ENCODE measurements at places on chromosomes 6 and 20.

DNA sequence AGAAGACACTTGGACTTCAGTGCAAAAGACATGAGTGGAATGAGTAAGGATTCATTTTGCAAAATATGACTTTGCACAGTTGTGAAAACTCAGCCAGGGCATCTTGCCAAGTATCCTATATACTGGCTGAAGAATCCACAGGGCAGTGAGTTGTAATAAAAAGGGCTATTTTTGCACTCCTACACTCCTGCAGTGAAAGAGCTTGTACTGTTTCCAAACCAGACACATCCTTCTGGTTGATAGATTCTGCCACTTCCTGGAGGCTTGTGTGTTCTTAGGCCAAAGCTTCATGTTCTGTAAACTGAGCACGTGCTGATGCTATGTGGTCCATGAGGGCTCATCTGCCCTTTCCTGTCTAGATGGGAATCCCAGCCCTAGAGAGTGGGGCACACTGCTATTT lies 34.9 kb downstream of the GMPR start:
- no peak for DNase-seq

- no peak for DNase-seq
Measured at GRCh38 chr6:15063253-15063853, 182.5 kb upstream of the JARID2 start.

DNA sequence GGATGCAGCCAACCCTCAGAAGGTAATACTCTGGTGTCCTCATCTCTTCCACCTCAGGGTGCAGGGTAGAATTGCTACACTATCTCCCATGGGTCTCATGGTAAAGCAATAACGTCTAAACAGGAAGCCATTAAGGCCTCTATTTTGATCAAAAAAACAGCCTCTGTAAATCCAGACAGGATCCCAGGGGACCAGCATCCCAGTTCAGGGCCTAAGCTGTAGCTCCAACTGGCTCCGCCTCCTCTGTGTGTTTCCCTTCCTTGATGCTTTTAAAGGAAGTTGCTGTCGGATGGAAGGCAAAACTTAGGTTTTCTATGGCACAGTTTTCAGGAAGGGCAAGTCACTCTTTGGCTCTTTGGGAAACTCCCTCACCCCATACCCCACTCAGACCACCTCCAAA lies 222.0 kb downstream of the MAFB start:
- DNase-seq, result no peak

DNA sequence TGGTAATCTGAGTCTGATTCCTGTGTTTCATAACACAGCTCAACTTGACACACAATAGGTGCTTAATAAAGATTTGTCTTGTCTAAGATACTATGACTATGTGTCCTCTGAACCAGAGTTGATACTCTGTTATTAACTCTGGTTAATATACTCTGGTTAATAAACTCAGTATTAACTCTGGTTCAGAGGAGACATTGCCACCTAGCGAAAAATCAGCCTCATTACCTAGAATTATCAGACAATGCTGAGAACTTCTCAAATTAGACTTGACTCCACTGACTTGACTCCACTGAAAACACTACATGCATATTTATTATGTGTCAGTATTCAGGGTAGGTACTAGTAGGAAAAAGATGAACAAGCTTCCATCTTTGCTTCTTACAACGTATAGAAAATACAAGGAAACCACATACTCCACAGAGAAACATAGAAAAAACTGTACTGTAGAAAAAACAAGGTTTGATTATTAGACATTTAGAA lies 73.9 kb downstream of the AHI1 start:
- DNase-seq, result peak; percentile 23

DNA sequence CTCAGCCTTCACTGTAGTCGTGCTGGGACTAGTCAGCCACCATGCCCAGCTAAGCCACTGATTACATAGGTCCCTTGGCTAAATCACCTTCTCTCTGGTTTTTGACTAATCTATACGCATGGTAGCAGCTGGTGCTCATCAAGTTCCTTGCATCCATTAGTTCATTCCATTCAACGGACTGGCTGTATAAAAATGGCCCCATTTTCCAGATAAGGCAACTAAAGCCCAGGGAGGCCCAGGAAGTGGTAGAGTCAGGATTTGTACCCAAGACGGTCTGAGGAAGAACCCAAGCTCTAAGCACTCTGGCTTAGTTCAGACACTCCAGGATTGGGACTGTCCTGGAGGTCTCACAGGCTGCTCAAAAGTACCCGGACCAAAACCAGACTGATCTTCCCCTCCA lies 4.9 kb downstream of the E2F1 start:
- no peak for DNase-seq

GRCh38 chr20:23637282-23638221 lies at the start of gene CST3:
Gene CST3, minus strand, starts transcription at chr20:23637955. Its CDS starts 93 bp downstream, at chr20:23637862.
- peak; percentile 87 for DNase-seq

GRCh38 chr6:87308970-87309369 lies 13.4 kb upstream of the SMIM8 start:
- DNase-seq, result no peak

- DNase-seq, result no peak
Measured at GRCh38 chr20:10925767-10926166, 252.0 kb upstream of the JAG1 start.

- no peak for DNase-seq
Measured at GRCh38 chr6:159640322-159640721, 52.7 kb downstream of the SOD2 start.

DNA sequence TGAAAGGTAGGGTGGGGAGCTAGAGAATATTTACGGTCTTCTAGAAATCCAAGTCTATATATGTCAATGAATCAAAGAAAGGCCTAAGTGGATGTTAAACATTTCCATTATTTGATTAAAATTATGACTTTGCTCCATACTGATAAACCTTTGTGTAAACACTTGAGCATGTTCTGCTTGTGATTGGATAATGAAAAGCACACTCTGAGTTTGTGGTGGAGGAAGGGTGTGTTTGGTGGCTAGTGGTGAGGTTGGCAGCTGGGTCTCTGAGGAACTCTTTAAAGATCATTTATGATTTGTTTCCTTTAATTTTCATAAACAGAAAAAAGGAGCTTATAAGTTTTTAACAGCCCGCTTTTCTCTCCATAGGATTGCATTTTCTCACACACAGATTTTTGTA lies 84.7 kb downstream of the RFPL4B start:
- DNase-seq, result no peak

GRCh38 chr20:4946986-4947385 lies 54.3 kb downstream of the SLC23A2 start:
- DNase-seq, result no peak

- no peak for DNase-seq
Measured at GRCh38 chr20:38603286-38603685, 1.7 kb downstream of the ARHGAP40 start.

GRCh38 chr20:16224836-16225235 lies 348.4 kb downstream of the KIF16B start:
- no peak for DNase-seq

DNA sequence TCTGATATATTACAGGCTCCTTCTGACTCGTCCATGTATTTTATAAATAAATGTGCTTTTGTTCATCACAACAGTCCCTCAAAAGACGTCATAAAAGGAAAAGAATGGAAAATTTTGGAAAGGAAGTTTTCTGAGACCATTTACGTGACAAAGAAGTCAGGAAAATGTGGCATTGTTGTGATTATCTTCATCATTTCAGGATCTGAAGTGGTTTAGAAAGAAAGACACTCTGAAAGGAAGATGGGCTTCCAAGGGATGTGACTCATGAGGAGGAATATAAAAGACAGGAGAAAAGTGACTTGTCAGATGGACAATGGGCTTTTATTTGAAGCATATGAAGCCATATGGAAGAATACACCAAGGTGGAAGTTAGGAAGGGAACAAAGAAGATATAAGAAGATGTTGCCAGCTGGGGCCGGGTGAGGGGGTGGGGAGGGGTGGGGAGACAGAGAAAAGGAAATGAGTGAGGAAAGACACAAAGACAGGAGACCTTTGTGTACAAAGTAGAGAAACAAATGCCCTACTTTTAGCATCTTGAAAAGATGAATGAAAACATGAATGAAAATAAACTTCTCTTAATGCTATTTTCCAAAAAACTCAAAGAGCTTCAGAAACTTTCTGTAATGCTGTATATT lies 190.3 kb upstream of the PREP start:
- no peak for DNase-seq

DNA sequence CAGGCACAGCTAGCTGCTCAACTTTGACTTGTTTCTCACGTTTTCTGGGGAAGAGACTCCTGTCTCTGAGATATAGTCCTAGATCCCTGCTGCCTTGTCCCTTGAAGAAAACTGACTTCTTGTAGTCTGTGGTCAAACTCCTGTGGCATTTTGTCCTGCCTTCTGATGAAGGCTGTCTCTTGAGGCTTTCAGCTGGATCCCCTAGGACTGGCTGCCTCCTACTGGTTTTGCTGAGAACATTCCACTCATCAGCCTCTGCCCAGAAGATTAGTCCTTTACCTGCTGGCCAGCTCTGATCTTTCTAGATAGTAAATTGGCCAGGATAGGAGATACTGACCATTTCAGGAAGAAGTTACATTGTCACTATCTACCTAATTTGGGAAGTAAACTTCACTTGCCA lies 71.9 kb upstream of the CNR1 start:
- no peak for DNase-seq

GRCh38 chr20:51171141-51171540 lies 148.2 kb upstream of the KCNG1 start:
- no peak for DNase-seq

GRCh38 chr6:25176466-25176865 lies 102.7 kb upstream of the CARMIL1 start:
- no peak for DNase-seq

- no peak for DNase-seq
Measured at GRCh38 chr20:45962031-45962755, 9.8 kb downstream of the ZNF335 start.

- no peak for DNase-seq
Measured at GRCh38 chr6:150590446-150590845, 9.2 kb upstream of the PLEKHG1 start.

GRCh38 chr20:58327211-58327610 lies 17.7 kb downstream of the RAB22A start:
- no peak for DNase-seq

DNA sequence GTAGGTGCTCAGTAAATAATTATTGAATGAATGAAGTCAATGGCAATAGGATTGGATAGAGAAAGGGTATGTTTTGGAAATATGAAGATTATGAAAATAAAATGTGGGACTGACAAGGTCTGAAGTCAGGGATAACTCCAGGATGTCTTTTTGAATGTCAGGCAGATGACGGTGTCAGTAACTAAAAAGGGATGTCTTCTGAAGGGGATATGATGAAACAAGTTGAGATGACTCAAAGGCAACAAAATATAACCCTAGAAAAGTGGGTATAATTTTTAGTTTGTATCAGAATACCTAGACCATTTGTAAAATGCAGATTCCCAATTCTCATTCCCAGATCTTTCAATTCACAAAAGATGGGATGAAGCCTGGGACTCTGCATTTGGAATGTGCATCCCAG lies 257.3 kb upstream of the SGK1 start:
- DNase-seq, result no peak

- DNase-seq, result no peak
Measured at GRCh38 chr20:46023999-46024398, 5.0 kb upstream of the SLC12A5 start.

DNA sequence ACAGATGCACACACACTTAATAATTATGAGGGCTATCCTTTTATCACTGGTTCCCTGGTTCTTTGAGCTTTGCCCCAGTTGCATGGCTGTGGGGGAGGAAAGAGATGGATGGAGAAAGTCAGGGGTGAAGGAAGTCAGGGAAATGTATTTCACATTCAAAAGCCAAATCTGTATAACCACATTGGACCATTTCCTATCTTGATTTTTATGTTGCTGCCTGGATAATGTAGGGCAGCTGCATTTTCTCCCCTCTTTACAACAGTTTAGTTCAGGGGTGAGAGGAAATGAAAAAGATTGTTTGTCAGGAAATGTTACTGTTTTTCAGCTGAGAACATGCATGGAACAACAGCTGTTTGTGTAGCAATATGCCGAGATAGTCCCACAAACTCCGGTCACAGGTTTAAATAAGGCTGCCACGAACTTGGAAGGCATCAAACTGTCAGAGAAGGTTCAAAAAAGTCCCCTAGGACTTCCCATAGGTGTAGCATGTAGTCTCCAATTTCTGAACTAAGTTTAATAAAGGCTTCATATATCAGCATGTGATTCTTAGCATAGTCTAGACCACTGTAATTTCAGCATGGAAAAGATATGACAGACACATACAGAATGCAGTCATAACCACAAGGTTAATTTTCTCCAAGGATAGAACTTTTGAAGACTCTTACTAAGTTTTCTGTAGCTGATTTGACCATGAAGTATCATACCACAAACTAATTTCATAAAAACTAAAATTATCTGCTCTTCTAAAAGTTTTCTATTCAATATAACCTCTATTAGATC lies 82.1 kb upstream of the COL21A1 start:
- no peak for DNase-seq

DNA sequence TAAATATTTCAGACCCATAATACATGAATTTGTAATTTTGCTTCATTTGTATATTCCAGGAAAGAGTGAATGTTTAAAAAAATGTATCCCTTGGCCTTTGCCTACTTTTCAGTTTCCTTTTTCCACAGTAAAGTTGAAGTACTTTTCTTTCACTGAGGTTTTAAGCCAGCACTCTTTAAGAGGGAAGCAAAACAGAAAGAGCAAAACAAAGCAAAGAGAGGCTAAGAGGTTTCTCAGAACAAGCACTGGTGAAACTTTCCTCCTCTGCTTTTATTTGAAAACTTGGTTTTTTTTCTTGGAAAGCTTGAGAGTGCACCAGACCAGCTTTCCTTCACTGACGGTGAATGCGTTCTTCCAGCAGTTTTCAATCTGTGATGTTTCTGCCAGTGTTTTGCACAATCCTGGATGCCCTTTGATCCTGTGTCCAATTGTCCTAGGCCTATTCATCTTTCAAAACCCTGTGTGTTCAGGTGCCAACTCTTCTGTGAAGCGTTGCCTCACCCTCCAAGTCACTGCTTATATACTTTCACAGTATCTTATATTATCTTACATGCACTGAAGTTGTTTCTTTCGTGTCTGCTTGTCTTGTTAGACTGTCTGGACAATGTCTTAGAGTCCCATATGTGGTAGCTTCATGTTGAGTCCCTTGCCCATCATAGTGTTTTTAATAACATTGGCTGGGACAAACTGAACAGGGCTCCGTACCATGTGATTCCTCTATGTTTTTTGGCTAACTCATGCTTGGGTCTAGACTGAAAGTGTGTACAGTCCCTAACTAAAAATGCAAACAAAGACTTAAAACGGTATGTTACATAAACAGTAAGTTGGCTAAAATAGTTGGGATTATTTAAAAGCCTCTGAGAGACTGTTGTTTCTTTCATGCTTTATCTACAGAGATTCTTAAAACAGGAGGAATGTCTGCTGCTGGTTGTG lies 1.9 kb downstream of the RNF217 start:
- DNase-seq, result no peak

DNA sequence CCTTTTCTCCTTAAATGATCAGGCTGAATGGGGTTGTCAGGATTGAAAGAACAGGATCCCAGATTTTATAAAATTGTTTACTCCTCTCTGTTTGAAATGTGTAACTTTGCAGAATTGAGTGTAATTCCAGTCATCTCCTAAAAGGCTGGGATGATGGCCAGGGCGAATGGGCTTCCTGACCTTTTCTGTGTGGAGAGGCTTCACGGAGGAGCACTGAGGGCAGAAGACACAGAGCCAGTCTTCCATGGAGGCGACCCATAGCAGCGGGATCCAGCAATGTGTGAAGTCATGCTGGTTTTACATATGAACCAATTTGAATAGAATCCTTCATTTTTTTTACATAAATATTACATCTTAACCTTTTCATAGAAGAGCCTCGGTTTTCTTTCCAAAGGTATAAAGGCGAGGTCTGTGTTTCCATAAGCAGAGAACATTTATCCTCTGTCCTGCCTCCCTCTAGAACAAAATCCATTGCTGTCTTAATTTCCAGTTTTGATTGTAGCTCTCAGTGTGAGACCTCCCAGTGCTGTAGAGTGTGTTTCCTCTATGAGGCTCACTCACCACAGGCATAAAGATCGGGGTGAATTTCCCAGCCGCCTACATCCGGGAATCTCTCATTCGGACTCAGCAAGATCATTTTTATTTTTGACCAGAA lies 369.7 kb upstream of the FLRT3 start:
- DNase-seq, result no peak
